ENCODE measurements at places on chromosomes 16 and 17. TPM values are rescaled to one million over a fixed set of nuclear protein-coding genes. Genes with fewer than 3 reads are reported as not detected.

CALB2 gene
- 0.74 TPM for polyA plus RNA-seq

DNA sequence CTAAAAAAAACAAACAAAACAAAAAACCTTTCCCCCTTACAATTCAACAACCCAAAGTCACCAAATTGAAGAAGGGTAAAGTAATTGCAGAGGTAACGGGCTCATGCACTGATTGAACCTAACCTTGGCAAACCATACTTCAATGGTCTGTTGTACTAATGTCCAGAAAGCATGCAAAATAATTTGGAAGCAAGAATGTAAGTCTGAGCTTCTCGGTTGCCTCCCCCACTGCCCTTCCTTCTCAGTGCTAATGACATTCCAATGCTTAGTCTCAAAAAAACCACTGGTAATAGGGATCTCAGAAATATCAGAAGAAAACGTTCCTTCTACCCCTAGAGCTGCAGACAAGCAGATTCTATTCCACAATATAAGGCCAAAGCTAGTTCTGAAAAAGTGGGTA lies 15.8 kb downstream of the KRABD2 start:
- DNase-seq = no peak

DNA sequence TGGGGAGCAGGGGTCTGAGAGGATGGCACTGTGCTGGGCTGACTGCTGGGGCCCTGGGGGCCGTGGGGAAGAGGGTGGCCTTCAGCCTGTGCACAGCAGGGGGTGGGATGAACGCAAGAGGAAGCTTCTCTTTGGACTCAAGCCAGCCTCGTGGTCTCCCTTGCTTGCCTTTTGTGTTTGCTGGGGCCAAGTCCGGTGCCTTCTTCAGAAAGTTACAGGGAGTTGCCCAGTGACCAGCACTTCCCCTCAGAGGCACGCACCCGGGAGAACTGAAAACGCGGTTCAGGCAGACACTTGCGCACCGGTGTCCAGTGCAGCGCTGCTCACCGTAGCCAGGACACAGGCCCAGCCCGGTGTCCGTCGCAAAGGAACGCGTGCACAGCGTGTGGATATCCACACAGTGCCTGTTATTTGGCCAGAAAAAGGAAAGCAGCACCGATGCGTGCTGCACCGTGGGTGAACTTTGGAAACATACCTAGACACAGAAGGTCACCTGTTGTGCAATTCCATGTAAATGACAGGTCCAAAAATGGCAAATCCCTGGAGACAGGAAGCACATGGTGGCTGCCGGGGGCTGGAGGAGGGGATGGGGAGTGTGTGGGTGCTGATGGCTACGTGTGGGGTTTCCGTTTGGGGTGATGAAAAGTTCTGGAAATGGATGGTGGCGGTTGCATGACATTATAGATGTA lies 29.4 kb upstream of the NUDT16L1 start:
- DNase-seq = no peak

- DNase-seq = no peak
These were observed 298.1 kb upstream of the N4BP1 start for GRCh38 chr16:48907906-48908634.

CDH5 gene
- 55.8 TPM for polyA plus RNA-seq

- DNase-seq = no peak
These were observed 1.5 kb downstream of the N4BP1 start for GRCh38 chr16:48608452-48608851.

- no peak for DNase-seq
These were observed 3.0 kb upstream of the UBB start for GRCh38 chr17:16377941-16378341.

- no peak for DNase-seq
These were observed 580 bp downstream of the RANGRF start for GRCh38 chr17:8289103-8289397.

HCRT gene
- polyA plus RNA-seq = not detected

CXCL16 gene
- 23.2 TPM for polyA plus RNA-seq

KRT40 gene
- polyA plus RNA-seq = not detected

DNA sequence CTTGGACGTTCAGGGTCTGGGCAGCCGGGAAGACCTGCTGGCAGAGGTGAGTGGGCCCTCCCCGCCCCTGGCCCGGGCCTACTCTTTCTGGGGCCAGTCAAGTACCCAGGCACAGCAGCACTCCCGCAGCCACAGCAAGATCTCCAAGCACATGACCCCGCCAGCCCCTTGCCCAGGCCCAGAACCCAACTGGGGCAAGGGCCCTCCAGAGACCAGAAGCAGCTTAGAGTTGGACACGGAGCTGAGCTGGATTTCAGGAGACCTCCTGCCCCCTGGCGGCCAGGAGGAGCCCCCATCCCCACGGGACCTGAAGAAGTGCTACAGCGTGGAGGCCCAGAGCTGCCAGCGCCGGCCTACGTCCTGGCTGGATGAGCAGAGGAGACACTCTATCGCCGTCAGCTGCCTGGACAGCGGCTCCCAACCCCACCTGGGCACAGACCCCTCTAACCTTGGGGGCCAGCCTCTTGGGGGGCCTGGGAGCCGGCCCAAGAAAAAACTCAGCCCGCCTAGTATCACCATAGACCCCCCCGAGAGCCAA lies 8.6 kb upstream of the ABCC3 start:
- no peak for DNase-seq

PYDC1 gene
- polyA plus RNA-seq = not detected

PDK2 gene
- polyA plus RNA-seq = 103 TPM

DNA sequence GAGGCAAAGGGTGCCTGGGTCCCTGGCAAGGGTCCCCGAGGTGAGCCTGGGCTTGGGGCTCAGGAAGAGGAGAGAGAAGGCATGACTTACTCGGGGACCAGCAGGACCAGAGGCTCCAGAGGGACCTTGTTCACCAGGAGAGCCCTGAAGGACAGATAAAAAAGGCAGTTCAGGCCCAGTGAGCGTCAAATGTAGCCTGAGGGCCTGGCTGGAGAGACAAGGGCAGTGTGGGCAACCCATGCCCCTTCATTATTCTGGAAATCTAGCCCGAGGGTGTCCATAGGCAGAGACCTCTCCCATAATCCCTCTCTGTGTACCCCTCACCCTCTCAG lies 14.1 kb downstream of the COL1A1 start:
- DNase-seq = no peak

- DNase-seq = no peak
These were observed 24.2 kb downstream of the CRISPLD2 start for GRCh38 chr16:84844049-84844350.

NOS2 gene
- polyA plus RNA-seq = 2.4 TPM

- no peak for DNase-seq
These were observed 1.2 kb downstream of the CBX4 start for GRCh38 chr17:79837888-79838521.

CCL18 gene
- not detected for polyA plus RNA-seq

DNA sequence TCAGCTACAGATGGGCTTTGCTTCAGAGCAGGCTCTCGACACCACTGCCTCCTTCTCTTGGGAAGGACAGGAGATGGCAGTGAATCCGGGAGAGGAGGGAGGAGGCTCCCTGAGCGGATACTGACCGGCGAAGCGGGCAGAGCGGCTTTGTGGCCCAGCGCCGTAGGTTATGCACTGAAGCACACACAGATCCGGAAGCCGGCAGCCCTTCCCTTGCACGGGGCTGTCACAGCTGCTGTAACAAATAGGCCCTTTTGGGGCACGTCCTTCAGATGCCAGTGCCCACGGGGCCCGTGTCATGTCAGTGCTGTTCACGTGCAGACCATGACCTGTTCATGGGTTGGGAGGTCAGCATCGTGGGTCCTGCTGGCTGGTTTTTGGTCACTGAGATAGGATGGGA lies 144.7 kb upstream of the CHMP6 start:
- no peak for DNase-seq

GRCh38 chr16:86337138-86337537 lies 173.2 kb upstream of the FOXF1 start:
- DNase-seq = no peak

- DNase-seq = no peak
These were observed 23.3 kb downstream of the LIMD2 start for GRCh38 chr17:63676584-63676983.

CHRNE gene
- polyA plus RNA-seq = 1.8 TPM

DNA sequence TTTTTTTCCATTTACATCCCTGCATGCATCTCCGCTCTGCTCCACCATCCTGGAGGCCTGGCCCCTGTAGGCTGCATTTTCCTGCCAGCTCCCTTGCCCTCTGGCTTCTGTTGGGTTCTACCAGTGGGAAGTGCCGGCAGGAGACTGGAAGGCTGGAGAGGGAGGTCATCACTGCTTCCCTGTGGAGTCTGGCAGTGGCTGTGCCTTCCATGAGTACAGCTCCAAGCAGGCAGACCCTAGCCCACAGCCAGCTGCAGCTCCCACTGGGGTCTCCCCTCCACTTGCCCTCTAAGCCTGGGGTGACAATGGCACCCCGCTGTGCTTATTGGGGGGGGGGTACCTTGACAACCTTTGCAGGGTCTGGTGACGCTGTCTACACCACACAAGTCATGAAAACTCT lies 37.3 kb downstream of the MMP15 start:
- no peak for DNase-seq

- DNase-seq = no peak
These were observed 8.7 kb downstream of the GSE1 start for GRCh38 chr16:85621698-85622428.

GRCh38 chr16:48556243-48556912 lies 53.6 kb downstream of the N4BP1 start:
- no peak for DNase-seq

- DNase-seq = no peak
These were observed 49.4 kb downstream of the GDE1 start for GRCh38 chr16:19472482-19472881.

HSPB9 gene
- 0.46 TPM for polyA plus RNA-seq

CTRL gene
- polyA plus RNA-seq = 7.6 TPM

DNA sequence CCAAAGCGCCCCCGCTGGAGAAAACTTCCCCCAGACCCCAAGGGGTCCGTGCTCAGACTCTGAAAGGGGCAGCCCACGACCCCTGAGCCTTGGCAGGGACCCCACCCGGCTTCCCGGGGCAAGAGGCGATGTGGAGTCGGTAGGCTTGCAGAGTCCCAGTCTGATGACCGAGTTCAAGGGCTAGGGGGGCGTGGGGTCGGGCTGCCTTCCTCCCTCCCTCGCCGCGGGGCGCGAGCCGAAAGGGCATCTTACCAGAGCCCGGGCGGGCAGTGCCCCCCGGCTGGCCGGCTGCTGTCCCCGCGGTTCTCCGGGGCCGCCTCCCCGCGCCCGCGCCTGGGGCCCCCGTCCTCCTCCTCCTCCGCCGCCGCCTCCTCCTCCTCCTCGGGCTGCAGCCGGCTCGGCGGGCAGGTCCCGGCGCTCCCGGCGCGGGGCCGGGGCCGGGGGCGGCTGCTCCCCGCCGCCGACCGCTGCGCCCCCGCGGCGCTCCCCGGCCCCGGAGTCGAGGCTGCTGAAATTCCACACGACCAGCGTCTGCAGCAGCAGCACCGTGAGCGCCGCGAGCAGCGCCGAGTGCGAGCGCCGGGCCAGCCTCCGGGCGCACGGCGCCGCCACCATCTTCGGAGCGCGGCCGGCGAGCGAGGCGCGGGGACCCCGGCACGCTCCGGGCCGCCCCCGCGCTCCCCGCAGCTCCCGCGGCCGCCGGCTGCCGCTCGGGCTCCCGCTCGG lies 415 bp downstream of the XYLT1 start:
- no peak for DNase-seq

CNGB1 gene
- polyA plus RNA-seq = not detected

GRCh38 chr17:57579245-57579644 lies 165.9 kb downstream of the CCDC182 start:
- DNase-seq = no peak

DNA sequence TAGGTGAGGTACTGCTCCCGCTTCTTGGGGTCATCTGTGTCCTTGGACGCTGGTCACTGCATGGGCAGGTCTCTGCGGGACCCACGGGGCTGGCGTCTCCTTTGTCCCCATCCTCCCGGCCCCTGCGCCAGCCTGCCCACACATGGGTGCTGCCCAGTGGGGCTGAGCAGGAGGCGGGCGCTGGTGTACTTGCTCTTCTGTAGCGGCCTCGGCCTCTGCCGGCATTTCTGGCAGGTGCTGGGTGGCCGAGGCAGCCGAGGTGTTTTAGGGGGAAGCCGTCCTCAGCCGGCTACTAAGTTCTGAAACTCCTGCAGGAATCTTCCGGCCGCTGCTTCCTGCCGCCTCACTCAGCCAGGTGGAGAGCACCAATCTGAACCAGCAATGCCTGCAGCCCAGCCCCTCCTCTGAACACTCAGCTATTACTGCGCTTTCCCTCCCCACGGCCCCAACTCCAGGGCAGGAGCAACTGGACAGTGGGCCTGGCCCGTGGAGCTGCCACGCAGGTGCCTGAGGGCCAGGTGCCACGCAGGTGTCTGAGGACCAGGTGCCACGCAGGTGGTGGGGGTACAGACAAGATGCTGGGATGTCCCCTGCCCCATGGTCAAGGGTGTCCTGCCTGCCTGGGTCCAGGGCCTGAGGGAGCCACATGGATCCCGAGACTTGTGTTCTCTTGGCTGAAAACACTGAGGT lies 10.0 kb downstream of the DECR2 start:
- no peak for DNase-seq

KCNG4 gene
- polyA plus RNA-seq = 0.05 TPM

DNA sequence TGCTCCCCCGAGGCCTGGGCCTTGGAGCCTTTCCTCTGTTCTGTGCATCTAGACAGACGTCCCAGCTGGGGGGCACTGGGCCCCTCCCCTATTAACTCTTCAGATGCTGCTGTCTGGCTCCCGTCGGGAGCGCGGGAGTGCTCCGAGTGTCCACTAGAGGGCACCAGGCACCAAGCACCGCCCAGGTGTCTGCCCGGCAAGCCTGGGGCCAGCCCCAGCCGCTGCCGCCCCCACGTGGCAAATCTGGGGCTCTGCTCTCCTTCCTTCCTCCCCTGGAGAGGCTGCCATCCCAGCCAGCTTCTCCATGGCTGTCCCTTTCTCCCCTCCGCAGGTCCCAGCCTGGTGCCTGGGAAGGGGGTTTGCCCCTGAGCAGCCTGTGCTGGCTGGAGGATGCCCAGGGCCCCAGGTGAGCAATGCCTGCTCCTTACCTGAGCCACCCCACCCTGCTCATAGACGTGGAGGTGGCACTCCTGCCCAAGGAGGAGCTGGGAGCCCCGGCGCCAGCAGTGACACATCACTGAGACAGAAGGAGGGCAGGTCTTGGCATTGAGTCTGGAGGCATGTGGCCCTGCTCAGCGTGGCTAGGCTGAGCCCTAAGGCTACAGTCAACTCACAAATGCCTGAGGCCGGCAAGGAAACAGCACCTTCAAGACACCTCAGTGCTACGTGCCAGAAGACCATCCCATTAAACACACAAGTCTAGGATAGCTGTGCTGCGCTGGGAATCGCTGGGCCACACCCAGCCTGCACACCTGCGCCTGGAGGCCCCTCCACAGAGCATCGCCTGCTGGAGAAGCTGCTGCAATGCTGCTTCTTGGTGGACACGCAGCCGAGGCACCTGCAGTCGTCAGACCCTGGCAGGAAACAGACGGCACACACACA lies 19.7 kb downstream of the TMEM235 start:
- DNase-seq = peak; percentile 72

DNASE1L2 gene
- 1.4 TPM for polyA plus RNA-seq

- no peak for DNase-seq
These were observed 20.5 kb downstream of the SLC7A5 start for GRCh38 chr16:87848676-87849345.

GRCh38 chr17:41532947-41533570 lies 5.0 kb upstream of the KRT19 start:
- DNase-seq = no peak

DNA sequence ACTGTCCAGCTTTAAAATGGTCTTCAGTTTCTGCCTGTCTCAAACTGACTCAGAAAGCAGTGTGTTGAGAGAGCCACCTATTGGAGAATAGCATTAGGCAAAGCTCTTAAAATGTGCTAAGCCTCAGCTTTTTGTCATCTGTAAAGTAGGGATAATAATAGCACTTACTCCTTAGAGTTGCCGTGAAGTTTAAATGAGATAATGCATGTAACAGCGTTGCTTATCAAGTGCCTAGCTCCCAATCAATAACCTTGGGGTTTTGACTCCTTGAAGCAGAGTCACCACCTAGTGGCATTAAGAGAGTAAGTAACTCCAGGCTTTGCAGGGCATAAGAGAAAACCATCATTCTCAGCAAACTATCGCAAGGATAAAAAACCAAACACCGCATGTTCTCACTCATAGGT lies 163.3 kb downstream of the HS3ST2 start:
- DNase-seq = no peak
